NCI-H2107 (cell line): ENCODE measurements at places on chromosomes 3 and 15.

DNA sequence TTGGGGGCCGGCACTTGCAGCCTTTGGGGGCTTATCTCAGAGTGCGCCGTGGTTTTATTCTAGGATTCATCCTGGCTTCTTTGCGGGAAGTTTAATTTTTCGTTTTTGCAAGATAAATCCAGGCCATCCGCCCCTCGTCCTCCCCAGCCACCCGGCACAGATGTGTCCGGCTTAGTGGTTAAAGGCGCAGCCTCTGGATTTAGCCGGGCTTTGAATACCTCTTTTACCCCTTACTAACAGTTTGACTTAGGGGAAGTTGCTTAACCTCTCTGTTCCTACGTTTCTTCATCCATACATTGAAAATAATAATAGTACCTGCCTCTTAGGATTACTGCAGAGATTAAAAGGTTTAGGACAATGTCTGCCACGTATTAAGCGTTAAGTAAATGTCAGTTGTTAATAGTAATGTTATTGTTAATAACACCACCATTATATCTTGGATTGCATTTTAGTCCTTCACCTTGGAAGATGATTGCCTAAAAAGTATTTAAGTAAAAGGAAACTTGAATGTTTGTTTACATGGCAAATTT lies 714 bp downstream of the ECT2 start:
- DNase-seq, result peak; percentile 53

GRCh38 chr3:169695031-169695430 lies 31.5 kb upstream of the MECOM start:
- no peak for DNase-seq

- no peak for DNase-seq
Measured at GRCh38 chr15:84003791-84004503, 231.6 kb upstream of the GOLGA6L4 start.

- DNase-seq, result no peak
Measured at GRCh38 chr15:82647045-82647834, at the start of gene CPEB1. CPEB1 (minus strand) TSS chr15:82647363; CDS start chr15:82628459, 18,904 bp downstream.

GRCh38 chr3:182633186-182633585 lies 160.1 kb upstream of the ATP11B start:
- DNase-seq, result no peak

DNA sequence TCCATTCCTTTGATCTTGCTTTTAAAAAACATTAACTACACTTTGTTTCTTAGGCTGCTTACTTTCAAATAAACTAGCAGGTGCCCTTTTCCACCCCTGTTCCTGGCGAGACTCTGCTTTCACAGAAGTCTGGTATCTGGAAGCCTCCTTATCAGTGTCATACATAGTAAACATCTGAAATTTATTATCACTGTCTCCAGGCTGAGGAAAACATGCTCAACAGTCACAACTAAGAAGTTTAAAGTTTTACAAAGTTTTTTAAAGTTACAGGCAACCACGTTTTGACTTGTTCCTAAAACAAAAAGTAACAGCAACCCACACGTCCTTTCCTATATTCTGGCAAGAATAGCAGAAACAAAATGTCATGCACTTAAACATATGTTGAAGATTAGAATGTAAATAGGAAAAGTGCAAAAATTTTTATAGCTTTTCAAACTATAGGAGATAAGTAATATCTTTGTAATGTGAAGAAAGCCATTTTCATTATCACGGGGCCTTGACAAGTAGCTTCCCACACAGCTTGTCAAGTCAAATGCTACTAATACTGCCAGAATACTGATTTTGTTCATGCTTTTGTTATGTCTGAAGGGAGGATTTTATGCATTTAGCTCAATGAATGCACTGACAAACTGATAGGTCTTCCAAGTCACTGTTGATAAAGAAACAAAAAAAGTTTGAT lies 275.2 kb upstream of the KCNMB2 start:
- no peak for DNase-seq

GRCh38 chr3:197975311-197975710 lies 15.3 kb downstream of the LMLN start:
- no peak for DNase-seq

DNA sequence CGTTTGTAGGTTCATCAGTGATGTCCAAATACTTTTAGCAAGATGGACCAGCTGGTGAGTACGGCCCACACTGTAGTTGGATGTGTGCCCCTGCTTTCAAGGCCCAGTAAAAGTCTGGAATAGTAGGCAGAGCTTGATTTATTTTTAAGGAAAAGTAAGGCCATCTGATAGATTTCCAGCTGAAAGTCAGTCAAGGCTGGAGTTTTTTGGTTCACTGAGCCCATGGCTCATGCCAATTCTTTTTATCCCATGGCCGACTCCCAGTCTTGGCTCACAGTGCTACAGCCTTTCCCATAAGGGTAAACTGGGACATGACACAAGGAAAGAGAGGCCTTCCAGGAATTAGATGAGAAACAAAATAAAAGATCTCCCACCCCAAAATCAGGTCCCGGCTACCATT lies 13.5 kb downstream of the CCDC80 start:
- no peak for DNase-seq
